ENCODE measurements at places on chromosomes 2 and 18. TPM values are rescaled to one million over a fixed set of nuclear protein-coding genes. Genes with fewer than 3 reads are reported as not detected.

- no peak for DNase-seq
Measured at GRCh38 chr2:227295806-227296205, 29.2 kb upstream of the MFF start.

DNA sequence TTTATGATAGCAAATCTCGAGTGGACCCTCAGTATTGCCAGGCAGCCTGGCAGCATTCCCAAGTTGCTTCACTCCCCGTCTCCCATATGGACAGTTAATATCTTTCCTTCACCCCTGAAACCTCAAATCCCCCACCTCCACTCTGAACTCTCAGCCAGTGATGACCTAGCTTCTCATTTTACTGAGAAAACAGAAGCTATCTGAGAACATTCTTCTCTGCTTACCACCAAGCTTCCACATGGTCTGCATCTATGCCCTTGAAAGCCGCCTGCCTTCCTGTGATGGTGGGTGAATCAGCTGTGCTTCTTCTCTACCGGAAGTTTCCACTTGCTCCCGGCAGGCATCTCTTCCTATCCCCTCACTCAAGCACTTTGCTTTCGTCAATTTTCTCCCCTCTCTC, 529.2 kb downstream of the EPHA4 start:
- no peak for DNase-seq

DNA sequence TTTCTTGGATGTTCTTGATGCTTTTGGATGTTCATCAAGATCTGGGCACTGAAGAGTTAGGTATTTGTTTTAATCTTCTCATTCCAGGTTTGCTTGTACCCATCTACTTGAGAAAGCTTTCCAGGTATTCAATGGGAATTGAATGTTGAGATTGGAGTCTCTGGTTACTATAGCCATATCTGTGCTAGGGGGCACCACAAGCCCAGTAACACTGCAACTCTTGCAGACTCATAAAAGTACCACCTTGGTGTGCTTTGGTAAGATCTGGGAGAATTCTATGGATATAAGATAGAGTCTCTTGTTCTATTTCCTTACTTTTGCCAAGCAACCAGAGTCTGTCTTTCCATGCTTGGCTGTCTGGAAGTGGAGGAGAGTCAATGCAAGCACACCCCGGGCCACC, 518.9 kb upstream of the VRK2 start:
- no peak for DNase-seq

DNA sequence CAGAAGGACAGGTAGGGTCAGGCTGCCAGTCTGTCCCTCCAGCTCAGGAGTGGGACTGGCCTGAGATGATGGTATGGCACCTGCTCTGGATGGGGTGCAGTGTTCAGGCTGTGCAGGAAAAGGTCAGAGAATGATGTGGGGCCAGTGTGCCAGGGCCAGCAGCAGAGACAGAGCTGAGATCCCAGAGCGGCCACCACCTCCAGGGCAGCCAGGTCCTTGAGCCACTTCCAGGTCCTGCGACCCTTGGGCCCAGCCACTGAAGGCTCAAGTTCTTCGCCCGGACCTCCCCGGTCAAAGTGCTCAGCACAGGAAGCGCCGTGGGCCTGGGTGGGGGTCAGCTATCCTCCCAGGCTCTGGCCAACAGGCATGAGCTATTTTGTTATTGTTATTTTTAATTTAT, 12.1 kb upstream of the ARMC9 start:
- no peak for DNase-seq

- DNase-seq: no peak
Measured at GRCh38 chr18:49076654-49077166, 125.9 kb upstream of the SMAD7 start.

- DNase-seq: peak; percentile 96
Measured at GRCh38 chr2:241741016-241741415, 6.6 kb downstream of the D2HGDH start.

GRCh38 chr2:21800356-21800755, 676.6 kb downstream of the TDRD15 start:
- no peak for DNase-seq

- no peak for DNase-seq
Measured at GRCh38 chr18:64167408-64167925, 18.6 kb upstream of the LINC00305 start.

- no peak for DNase-seq
Measured at GRCh38 chr2:70475266-70475665, 78.4 kb downstream of the TGFA start.

GRCh38 chr2:24885221-24886125, 34.6 kb downstream of the ADCY3 start:
- DNase-seq: no peak

- peak; percentile 68 for DNase-seq
Measured at GRCh38 chr2:63842149-63843061, 709 bp downstream of the UGP2 start.

DNA sequence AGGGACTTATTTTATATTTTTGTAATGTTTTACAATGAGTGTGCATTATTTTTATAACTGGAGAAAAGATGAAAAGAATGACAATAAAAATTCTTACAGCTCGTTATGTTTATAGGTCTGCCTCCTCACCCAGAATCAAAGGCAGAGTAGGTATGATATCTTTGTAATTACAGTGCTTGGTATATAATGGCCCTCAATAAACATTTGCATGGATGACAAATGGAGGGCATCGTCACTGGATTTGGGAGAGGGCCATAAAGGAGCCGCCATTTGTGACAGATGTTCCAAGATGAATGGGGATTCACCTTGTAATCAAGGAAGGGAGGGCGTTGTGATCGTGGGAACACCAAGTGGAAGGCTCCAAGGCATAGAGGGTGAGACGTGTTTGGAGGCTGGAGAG, 22.6 kb upstream of the GIGYF2 start:
- no peak for DNase-seq

GRCh38 chr2:15074751-15075700, 442.5 kb downstream of the LRATD1 start:
- DNase-seq: no peak

- peak; percentile 89 for DNase-seq
Measured at GRCh38 chr2:36438449-36438977, 82.9 kb downstream of the CRIM1 start.

- DNase-seq: no peak
Measured at GRCh38 chr18:26526128-26526965, 22.0 kb downstream of the KCTD1 start.

GRCh38 chr2:237171881-237172280, 86.2 kb downstream of the COPS8 start:
- DNase-seq: no peak

GRCh38 chr2:120005834-120006521, 6.9 kb upstream of the EPB41L5 start:
- DNase-seq: no peak

GRCh38 chr18:73891572-73892421, 255.8 kb downstream of the FBXO15 start:
- no peak for DNase-seq

GRCh38 chr2:167608487-167608886, 638.9 kb downstream of the STK39 start:
- no peak for DNase-seq

GRCh38 chr18:73147590-73147989, 279.8 kb upstream of the NETO1 start:
- DNase-seq: no peak

GRCh38 chr2:216880509-216881184, 20.8 kb upstream of the TNP1 start:
- peak; percentile 81 for DNase-seq

DNA sequence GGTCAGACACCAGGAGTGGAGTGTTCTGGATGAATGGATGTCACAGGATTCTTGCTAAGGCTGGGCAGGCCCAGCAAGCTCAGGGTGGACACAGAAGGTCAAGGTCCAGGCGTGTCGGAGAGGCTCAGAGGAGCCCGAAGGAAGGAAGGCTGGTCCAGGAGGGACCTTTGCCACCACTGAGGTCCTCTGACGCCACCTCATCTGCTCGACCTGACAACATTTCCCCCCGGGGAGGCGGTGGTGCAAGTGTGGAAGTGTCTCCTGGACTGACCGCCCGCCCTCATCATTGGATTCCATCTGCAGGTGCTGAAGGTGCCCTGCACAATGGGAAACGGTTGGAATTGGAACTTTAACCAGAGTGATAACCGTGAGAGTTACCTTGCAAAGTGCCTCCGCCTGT, 124.6 kb downstream of the RTP5 start:
- DNase-seq: no peak

Gene GRB14
- total RNA-seq: 0.88 TPM

Gene CDK15
- total RNA-seq: 5.3 TPM

Gene NXPH2
- total RNA-seq: not detected

Gene SLC4A5
- 2.7 TPM for total RNA-seq

Gene AAK1
- total RNA-seq: 61.9 TPM
